ENCODE measurements at places on chromosomes 12 and 14.
A peak's percentile ranks its signal among the peaks of the same experiment; 100 is the strongest.

GRCh38 chr12:71846322-71846940, 6.9 kb downstream of the TBC1D15 start:
- no peak overlapping the region for H3K4me3 ChIP-seq
- H3K36me3 ChIP-seq, result no peaks in the 10 kb centered on the region
- H3K4me1 ChIP-seq, result 0 out of 2 replicates have a peak, but pooled peaks cover 1% of the 10 kb centered on the region
- DNase-seq, result peak; percentile 33

DNA sequence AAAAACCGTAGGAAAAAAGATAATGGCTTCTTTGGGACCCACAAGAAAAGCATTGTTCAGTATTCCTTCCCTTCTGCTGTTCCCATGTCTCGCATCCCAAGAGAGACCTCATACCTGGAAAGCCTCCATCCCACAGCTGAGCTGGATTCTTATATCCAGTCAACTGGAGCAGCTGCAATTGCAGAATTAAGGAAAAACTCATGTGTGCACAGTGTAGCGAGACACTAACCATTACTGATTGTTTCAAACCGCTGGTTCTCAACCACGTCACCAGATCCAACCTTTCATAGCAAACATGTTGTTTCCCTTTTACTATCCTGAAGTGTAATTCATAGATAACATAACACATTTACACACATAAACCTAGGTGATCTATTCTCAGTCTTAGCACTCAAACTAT, 5.5 kb upstream of the RNASE10 start:
- H3K27me3 ChIP-seq, result no peaks in the 10 kb centered on the region
- H3K4me3 ChIP-seq, result no peak overlapping the region
- H3K36me3 ChIP-seq, result no peaks in the 10 kb centered on the region
- no peak for DNase-seq
- peaks cover 21% of the 10 kb centered on the region for H3K4me1 ChIP-seq

- no peaks in the 10 kb centered on the region for H3K27me3 ChIP-seq
- no peaks in the 10 kb centered on the region for H3K36me3 ChIP-seq
- DNase-seq, result no peak
- H3K27ac ChIP-seq, result no peak overlapping the region
- H3K4me1 ChIP-seq, result peaks cover 5% of the 10 kb centered on the region
Measured at GRCh38 chr12:24599736-24600135, 349.2 kb downstream of the BCAT1 start.

DNA sequence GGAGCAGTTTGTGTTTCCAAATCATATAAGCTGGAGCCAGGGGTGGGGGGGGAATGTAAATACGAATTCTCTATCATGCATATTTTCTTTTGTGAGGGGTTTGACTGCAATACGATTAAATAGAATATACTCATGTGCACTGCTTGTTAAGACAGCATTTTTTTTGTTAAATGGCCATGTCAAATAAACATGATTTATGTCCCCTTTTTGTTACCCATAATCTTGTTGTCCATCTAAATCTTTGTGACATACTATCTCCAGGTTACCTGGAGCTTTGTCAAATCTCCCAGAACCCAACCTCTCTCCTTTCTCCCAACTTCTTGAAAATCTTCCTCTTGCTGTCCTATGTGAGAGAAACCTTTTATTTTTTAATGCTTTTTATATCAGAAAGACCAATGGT, 233.1 kb downstream of the SLC25A21 start:
- no peaks in the 10 kb centered on the region for H3K27me3 ChIP-seq
- no peak for DNase-seq
- H3K4me3 ChIP-seq, result no peak overlapping the region
- 0 out of 2 replicates have a peak, but pooled peaks cover 4% of the 10 kb centered on the region for H3K4me1 ChIP-seq
- H3K27ac ChIP-seq, result no peak overlapping the region
- H3K36me3 ChIP-seq, result no peaks in the 10 kb centered on the region

- peaks cover 48% of the 10 kb centered on the region for H3K27me3 ChIP-seq
- H3K36me3 ChIP-seq, result no peaks in the 10 kb centered on the region
- no peak overlapping the region for H3K27ac ChIP-seq
- peak; percentile 43 for DNase-seq
Measured at GRCh38 chr14:61322011-61322798, 826 bp downstream of the PRKCH start.

- DNase-seq, result no peak
- H3K36me3 ChIP-seq, result no peaks in the 10 kb centered on the region
- H3K4me1 ChIP-seq, result peaks cover 7% of the 10 kb centered on the region
- no peak overlapping the region for H3K4me3 ChIP-seq
Measured at GRCh38 chr12:46491548-46491947, 119.0 kb upstream of the SLC38A2 start.

GRCh38 chr12:124995200-124995961, 1.9 kb downstream of the BRI3BP start:
- no peaks in the 10 kb centered on the region for H3K27me3 ChIP-seq
- H3K4me3 ChIP-seq, result peak overlapping the region; percentile 71
- no peak overlapping the region for H3K27ac ChIP-seq
- peaks cover 18% of the 10 kb centered on the region for H3K4me1 ChIP-seq
- no peaks in the 10 kb centered on the region for H3K36me3 ChIP-seq

DNA sequence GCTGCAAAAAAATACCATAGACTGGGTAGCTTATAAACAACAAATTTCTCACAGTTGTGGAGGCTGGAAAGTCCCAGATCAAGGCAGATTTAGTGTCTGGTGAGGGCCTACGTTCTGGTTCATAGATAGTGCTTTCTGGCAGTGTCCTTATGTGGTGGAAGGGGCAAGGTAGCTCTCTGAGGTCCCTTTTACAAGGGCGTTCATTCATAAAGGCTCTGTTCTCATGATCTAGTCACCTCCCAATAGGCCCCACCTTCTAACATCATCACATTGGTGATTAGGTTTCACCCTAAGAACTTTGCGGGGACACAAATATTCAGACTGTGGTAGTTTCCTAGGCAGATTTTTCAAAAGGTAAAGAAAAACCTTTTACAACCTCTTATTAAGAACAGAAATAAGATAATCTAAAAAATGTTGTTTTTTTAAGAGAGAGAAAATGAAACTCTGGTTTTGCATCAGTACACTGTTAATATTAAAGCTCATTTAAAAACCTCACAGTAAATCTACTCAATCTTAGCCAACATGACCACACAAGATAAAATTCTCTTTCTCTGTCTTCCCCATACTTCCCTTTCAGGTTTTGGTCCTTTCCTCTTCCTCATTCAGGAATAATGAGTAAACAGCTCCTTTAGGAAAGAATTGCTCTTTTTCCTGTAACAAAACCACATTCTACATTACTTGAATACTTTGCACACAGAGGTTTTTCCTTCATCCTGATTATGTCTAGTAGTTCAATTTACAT, 117.5 kb downstream of the UNC79 start:
- no peak overlapping the region for H3K4me3 ChIP-seq
- H3K4me1 ChIP-seq, result no peaks in the 10 kb centered on the region
- H3K27me3 ChIP-seq, result no peaks in the 10 kb centered on the region
- DNase-seq, result no peak

DNA sequence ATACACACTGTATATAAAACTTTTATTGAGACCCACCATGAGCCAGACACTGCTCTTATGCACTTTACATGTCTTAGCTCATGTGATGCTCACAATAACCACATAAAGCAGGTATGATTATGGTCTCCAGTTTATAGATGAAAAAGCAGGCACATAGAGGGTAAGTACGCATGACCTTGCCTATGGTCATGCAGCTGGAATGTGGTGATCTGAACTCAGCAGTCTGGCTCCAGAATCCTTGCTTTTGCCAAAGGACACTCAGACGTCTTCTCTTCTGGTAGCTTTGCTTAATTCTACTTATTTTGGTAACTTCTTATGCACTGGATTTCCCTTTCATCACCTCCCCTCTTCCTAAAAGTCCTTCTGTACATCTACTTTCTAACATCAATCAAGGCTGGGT, 103.3 kb upstream of the CRY1 start:
- no peak for DNase-seq
- H3K36me3 ChIP-seq, result no peaks in the 10 kb centered on the region
- no peak overlapping the region for H3K27ac ChIP-seq
- H3K4me1 ChIP-seq, result no peaks in the 10 kb centered on the region
- no peaks in the 10 kb centered on the region for H3K27me3 ChIP-seq
- H3K4me3 ChIP-seq, result no peak overlapping the region

GRCh38 chr12:123667771-123668170, 3.1 kb upstream of the TCTN2 start:
- no peak overlapping the region for H3K4me3 ChIP-seq
- H3K4me1 ChIP-seq, result no peaks in the 10 kb centered on the region
- DNase-seq, result no peak
- no peaks in the 10 kb centered on the region for H3K36me3 ChIP-seq

DNA sequence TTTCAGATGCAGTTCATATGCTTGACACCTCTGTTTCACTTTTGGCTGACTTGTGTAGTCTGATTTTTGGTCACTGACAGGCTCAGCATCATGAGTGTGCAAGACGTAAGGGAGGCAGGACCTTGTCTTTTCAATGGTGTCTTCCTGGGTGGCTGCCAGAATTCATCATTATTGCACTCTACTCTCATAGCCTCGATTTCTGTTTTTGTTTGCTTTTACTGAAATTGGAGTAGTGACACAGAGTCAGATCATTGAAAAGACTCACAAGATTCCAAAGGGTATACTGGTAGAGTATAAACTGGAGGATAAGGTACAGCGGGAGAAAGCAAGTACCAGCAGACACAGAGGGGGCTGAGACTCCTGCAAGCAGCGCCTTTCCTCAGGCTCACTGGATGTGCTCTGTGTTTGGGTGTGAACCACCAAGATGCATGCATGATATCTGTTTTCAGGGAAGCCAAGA, 126.3 kb upstream of the FGD4 start:
- no peaks in the 10 kb centered on the region for H3K27me3 ChIP-seq
- peak overlapping the region; percentile 10 for H3K27ac ChIP-seq
- DNase-seq, result no peak
- H3K4me3 ChIP-seq, result no peak overlapping the region
- H3K4me1 ChIP-seq, result peaks cover 21% of the 10 kb centered on the region
- H3K36me3 ChIP-seq, result no peaks in the 10 kb centered on the region

DNA sequence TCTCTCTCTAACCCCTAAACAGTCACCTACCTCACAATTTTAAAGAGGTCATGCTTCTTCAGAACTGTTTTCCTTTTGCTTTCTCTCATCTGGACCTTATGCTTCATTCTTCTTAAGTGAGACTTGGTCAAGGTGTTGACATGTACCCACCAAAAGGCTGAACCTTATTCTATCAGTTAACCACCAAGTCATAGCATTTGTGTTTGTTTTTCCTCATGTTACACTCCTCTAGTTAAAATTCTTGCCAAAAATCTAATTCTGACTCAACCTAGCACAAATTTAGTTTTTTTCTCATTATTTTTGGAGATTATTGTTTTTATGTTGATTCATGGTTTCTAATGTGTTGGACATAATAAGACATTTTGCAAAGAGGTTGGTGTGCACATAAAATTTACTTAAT, 578.6 kb downstream of the SLC16A7 start:
- H3K36me3 ChIP-seq, result no peaks in the 10 kb centered on the region
- no peak overlapping the region for H3K4me3 ChIP-seq
- H3K27ac ChIP-seq, result no peak overlapping the region
- no peaks in the 10 kb centered on the region for H3K4me1 ChIP-seq
- DNase-seq, result no peak

GRCh38 chr12:67919406-67919805, 69.8 kb upstream of the IFNG-AS1 start:
- H3K27me3 ChIP-seq, result no peaks in the 10 kb centered on the region
- peaks cover 25% of the 10 kb centered on the region for H3K4me1 ChIP-seq
- H3K36me3 ChIP-seq, result no peaks in the 10 kb centered on the region
- H3K27ac ChIP-seq, result no peak overlapping the region
- no peak overlapping the region for H3K4me3 ChIP-seq
- DNase-seq, result no peak

DNA sequence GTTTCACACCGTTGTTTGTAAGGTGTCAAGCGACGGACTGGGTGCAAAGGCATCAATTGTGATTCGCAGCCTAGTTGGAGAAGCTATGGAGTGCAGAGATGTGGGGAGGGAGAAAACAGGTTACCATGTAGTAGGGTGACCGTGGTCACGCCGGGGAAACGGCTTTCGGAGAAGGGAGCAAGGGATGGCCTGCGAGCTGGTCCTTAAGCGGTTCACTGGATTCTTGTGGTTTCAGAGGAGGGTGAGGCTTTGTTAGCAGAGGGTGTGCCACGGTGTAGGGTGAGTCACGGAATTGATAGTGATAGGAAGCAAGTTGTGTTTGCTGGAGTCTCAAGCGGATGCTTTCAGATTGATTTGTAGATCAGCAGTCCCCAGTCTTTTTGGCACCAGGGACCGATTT, 2.3 kb downstream of the PIWIL1 start:
- DNase-seq, result no peak
- H3K4me1 ChIP-seq, result no peaks in the 10 kb centered on the region
- H3K27ac ChIP-seq, result no peak overlapping the region
- H3K36me3 ChIP-seq, result no peaks in the 10 kb centered on the region

- no peaks in the 10 kb centered on the region for H3K27me3 ChIP-seq
- no peaks in the 10 kb centered on the region for H3K36me3 ChIP-seq
- H3K27ac ChIP-seq, result no peak overlapping the region
- no peak for DNase-seq
- H3K4me1 ChIP-seq, result no peaks in the 10 kb centered on the region
Measured at GRCh38 chr12:56916996-56917333, 17.2 kb downstream of the SDR9C7 start.

- no peak overlapping the region for H3K27ac ChIP-seq
- no peaks in the 10 kb centered on the region for H3K36me3 ChIP-seq
- no peak for DNase-seq
- no peaks in the 10 kb centered on the region for H3K27me3 ChIP-seq
- no peaks in the 10 kb centered on the region for H3K4me1 ChIP-seq
- H3K4me3 ChIP-seq, result no peak overlapping the region
Measured at GRCh38 chr12:119249383-119250155, 70.8 kb downstream of the HSPB8 start.

DNA sequence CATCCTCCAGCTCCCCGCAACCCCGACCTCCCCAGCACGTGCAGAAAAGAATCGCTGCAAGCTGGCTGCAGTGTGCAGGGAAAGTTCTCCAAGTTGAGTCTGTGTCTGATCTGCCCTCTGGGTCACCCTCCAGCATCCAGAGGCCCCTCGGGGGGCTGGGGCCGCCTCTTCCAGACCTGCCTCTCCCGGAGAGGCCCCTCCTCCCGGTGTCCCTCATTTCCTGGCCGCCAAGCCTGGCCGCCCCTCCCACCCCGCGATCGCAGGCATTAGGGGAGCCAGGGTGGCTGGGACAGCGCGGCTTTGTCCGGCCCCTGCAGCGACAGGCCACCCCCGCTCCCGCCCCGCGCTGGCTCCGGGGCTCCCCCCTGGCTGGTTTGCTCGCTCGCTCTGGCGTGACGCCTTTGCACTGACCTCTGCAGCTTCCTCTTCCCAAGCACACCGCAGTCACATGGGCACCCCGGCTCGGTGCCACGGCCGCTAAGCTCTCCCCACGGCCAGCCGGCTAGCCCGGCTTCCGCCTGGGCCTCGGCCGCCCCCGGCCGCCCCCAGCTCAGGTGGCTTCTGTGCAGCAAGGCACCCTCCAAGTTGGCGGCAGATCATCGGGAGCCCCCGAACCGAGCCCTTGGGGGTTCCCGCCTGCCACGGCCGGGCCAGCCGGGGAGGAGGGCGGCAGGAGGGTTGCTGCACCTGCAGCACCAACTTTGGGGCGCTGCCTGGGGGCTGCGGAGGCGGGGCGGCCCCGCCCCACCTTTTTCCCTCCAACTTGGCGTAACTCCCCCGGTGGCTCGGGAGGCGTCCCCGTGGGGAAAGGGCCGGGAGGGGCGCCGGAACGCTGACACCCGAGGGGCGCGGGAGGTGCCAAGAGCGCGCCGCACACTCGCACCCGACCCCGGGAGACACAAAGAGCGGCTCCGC, 43.7 kb downstream of the KDM2B start:
- H3K36me3 ChIP-seq, result peaks cover 23% of the 10 kb centered on the region
- no peak overlapping the region for H3K27ac ChIP-seq
- H3K4me3 ChIP-seq, result peak overlapping the region; percentile 71
- H3K27me3 ChIP-seq, result peaks cover 4% of the 10 kb centered on the region

GRCh38 chr14:90698379-90698869, 117.8 kb downstream of the TTC7B start:
- no peak overlapping the region for H3K27ac ChIP-seq
- no peak for DNase-seq
- H3K27me3 ChIP-seq, result no peaks in the 10 kb centered on the region
- H3K36me3 ChIP-seq, result no peaks in the 10 kb centered on the region
- H3K4me3 ChIP-seq, result no peak overlapping the region
- H3K4me1 ChIP-seq, result no peaks in the 10 kb centered on the region
